ENCODE measurements at places on chromosomes 6 and 20.

DNA sequence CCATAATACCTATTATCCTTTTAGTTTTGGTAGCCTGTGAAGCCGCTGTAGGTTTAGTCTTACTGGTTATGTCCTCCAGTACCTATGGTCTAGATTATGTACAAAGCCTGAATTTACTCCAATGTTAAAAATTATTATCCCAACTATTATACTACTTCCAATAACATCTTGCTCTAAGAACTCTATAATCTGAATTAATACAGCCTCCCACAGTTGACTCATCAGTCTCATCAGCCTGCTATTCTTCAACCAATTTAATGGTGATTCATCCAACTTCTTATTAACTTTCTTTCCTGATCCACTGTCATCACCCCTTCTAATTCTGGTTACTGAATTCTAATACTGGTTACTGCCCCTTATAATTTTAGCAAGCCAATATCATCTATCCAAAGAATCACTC is 370.3 kb upstream of the OPRM1 start:
- no peak for DNase-seq

GRCh38 chr6:33375143-33375671 is 16.4 kb upstream of the KIFC1 start:
- DNase-seq = peak; percentile 93

DNA sequence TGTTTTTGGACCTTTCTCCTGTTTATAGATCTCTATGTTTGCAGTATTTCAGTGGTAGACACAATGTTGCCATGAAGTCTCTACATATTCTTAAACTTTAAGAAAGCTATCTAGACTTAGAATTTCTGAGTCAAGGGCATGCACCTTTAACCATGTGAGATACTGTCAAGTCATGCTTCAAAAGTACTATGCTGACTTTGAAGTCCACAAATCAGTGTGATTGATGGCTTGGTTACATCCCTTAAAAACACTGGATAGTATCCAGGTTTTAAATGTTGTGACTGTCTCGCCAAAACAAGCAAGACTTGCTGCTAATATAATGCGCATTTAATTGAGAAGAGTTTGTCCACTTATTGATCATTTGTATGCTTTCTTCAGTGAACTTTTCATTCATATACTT is 30.5 kb downstream of the ZNF334 start:
- DNase-seq = no peak

DNA sequence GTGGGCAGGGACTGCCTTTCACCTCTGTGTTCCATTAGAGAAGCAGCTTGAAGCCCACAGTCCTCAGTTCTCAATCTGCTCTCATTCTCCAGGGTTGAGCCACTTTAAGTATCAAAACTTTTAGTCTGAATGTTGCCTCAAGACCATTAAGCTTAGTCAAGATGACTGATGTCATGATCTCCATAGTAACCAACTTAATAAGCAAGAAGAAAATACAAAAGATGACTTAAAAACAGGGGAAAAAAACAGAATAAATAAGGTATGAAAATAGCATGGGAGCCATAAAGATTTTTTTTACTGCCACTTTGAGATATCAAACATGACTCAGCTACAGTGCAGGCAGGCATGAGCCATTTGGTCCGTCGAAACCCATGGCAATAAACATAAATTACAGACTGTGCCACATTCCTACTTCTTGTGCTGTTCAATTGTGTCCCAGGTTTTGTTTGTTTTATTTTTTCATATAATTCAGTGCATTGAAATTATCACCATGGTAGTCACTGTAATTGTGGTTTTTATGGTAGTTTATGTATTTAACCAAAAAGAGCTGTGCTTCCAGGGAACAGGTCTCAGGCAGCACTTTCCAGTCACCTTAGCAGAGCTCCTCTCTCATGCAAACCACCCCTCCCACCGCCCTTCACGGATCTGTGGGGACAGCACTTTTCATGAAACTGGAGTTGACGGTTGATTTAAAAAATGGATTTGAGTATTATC is 156.5 kb upstream of the INSM1 start:
- DNase-seq = peak; percentile 9

- DNase-seq = peak; percentile 15
These were observed 33.0 kb downstream of the SLCO4A1 start for GRCh38 chr20:62675156-62675876.

GRCh38 chr20:48624315-48625020 is 203.3 kb downstream of the PREX1 start:
- DNase-seq = no peak

- DNase-seq = peak; percentile 87
These were observed 1.4 kb downstream of the MAPK13 start for GRCh38 chr6:36131511-36132245.

DNA sequence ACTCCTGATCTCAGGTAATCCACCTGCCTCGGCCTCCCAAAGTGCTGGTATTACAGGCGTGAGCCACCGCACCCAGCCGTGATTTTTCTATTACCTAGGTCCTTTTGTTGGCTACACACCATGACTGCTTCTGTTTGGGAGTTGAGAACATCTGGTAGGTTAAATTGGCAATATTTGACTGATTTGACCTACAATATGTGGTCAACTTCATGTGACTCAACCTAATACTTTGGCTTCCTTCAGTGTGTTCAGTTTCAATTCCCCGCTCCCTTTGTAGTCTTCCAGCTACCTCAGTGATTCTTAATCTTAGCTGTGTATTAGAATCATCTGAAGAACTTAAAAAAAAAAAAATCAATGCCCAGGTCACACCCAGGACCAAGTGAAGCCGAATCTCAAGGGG is 47.4 kb downstream of the MYB start:
- DNase-seq = no peak

DNA sequence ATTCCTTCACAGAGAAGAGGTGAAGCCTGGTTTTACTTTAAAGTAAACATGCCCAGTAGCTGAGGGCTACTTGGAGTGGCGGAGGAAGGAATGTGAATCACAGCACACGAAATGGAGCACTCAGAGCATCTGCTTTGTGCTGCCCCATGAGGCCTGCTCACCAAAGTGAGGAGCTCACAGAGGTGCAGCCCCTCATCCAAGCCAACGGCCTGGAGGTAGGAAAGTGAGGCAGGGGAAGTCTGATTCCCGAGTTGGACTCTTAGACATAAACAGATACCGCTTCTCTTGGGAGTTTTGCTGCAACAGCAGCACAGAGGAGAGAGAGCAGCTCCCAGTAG is 3.6 kb downstream of the YTHDF1 start:
- no peak for DNase-seq
